Activated T-helper 1 cell treated with Interleukin-2 at 50 U/mL for 16 hours (primary cell): ENCODE measurements at places on chromosomes 1 and 21.

- DNase-seq = no peak
These were observed 229.5 kb downstream of the TOMM20 start for GRCh38 chr1:234899041-234899729.

DNA sequence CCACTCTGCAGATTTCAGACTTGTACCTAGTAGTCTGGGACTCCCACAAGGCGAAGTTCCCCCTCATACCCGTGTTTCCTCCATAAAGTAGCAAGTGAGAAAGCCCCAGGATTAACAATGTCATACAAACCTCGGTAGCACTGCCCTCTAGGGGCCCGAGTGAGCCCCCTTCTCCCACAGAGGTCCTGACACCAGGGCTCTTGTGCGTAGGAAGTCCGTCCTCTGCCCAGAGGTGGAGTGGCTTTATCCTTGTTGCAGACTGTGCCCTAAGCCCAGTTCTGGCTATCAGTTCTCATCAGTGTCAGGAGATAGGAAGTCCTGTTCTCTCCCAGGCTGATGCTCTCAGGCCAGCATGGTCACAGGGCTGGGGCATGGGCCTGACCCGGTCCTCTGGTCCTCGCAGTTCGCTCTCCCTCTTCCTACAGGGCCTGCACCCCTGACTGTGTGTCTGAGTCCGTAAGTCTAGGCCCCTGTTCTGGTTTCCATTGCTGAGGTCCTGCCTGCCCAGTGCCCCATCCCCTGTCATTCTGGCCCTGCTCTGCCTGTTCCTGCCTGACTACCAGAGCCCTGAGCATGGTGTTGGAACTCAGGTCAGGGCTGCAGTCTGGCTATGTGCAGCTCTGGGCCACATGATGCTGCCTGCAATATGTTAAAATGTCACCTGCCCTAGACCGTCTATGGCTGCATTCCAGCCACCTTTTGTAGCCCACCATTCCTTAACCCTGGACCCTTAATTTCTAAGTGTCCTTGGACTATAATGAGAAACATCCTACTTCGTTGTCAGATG lies 285.6 kb downstream of the ASTN1 start:
- no peak for DNase-seq

GRCh38 chr1:78447086-78447485 lies 43.7 kb upstream of the PTGFR start:
- DNase-seq = no peak

DNA sequence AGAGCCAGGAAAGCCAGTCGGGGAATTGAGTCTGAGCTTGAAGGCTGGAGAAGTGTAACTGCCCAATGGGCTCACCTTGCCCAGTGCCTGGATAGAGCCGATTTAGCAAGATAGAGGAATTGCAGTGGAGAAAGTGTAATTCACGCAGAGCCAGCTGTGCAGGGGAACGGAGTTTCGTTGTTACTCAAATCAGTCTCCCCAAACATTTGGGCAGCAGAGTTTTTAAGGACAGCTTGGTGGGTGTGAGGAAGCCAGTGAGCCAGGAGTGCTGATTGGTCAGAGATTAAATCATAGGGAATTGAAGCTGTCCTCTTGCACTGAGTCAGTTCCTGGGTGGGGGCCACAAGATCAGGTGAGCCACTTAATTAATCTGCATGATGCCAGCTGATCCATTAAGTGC lies 28.4 kb upstream of the NLRP3 start:
- no peak for DNase-seq

GRCh38 chr1:56180520-56181190 lies 398.7 kb downstream of the PLPP3 start:
- no peak for DNase-seq

- no peak for DNase-seq
These were observed 74.8 kb upstream of the LRRN2 start for GRCh38 chr1:204760350-204760749.

DNA sequence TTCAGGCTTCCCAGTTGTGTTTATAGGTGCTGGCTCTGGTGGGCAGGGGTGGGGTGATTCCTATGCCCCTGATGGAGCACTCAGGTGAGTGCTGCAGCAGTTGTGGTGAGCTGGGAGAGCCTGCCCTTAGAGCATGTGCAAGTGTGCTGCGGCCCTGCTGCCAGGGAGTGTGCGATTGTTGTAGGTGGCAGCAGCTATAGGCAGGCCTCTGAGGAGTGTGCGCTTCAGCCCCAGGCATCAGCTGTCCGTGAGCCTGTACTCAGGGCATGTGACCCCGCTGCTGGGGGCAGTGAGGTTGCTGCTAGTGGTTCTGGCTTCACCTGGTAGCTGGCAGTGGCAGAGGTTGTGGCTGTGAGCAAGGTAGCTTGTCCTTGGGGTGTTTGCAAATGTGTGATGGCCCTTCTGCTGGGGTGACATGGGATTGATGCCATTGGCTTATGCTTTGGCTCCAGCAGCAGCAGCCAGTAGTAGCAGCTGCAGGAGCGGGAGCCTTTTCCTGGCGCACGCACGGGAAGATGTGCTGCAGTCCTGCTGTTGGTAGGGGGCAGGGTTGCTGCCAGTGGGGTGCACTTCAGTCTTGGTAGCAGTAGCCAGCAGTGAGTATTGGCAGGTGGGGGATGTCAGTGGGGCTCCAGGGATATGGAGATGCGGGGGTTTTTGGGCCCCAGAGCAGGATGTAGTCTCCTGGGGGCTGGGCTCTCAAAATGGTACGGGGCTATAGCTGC lies 37.7 kb downstream of the SYCP1 start:
- no peak for DNase-seq

- DNase-seq = no peak
These were observed 57.0 kb downstream of the SASS6 start for GRCh38 chr1:100075773-100076172.

DNA sequence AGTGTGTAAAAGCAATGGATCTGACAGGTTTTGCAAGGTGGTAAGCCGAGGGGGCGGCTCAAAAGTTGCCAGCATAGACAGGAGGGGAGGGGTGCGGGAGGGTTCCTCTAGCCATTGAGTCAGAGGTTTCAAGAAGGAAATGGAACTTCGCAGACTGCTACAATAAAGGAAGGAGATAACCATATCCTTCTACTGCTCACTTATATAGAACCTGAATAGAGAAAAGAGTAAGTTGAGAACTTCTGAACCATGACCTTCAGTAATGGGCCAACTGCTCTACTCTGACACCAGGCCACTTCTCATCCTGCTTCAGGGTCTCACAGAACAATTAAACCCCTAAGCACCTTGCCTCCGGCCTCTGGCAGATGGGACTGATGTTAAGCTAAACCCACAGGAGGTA lies 26.3 kb upstream of the BCAR3 start:
- no peak for DNase-seq

- no peak for DNase-seq
These were observed 7.8 kb downstream of the NUAK2 start for GRCh38 chr1:205313563-205314308.

- DNase-seq = no peak
These were observed 23.0 kb upstream of the PRSS38 start for GRCh38 chr1:227792216-227793078.

GRCh38 chr1:89866568-89866967 lies 45.7 kb downstream of the LRRC8D start:
- DNase-seq = no peak

- no peak for DNase-seq
These were observed 63.0 kb upstream of the PRDX6 start for GRCh38 chr1:173414136-173414535.

DNA sequence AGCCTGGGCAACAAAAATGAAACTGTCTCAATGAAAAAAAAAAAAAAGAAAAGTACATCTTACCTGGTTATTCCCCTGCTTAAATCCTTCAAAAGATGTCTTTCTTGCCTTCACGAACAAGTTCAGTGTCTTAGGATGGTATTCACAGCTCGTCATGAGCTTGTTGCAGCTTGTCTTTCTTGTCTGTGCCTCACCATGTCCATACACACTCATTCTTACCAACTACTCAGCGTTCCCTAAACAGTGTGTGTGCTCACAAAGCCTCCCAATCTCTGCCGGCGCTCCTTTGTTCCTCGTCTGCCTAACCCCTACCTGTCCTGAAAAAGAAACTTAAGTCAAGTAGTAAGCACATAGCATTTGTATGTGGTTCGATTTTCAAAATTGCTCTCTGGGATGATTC lies 31.1 kb downstream of the UBE4B start:
- DNase-seq = no peak

DNA sequence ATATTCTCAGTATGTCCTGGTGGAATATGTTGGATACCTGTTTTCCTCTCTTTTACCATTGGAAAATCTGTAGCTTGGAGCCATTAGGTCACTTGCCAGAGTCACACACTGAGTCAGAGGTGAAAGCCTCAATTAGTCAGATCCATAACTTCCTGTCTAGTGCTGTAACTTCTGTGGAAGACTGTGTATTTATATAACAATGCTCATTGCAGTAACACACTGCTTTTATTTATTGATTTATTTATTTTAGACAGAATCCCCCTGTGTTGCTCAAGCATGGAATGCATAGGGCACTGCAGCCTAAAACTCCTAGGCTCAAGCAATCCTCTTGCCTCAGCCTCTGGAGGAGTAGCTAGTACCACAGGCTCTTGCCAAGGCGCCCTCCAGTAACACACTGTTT lies 1.3 kb upstream of the DOCK7 start:
- DNase-seq = no peak

DNA sequence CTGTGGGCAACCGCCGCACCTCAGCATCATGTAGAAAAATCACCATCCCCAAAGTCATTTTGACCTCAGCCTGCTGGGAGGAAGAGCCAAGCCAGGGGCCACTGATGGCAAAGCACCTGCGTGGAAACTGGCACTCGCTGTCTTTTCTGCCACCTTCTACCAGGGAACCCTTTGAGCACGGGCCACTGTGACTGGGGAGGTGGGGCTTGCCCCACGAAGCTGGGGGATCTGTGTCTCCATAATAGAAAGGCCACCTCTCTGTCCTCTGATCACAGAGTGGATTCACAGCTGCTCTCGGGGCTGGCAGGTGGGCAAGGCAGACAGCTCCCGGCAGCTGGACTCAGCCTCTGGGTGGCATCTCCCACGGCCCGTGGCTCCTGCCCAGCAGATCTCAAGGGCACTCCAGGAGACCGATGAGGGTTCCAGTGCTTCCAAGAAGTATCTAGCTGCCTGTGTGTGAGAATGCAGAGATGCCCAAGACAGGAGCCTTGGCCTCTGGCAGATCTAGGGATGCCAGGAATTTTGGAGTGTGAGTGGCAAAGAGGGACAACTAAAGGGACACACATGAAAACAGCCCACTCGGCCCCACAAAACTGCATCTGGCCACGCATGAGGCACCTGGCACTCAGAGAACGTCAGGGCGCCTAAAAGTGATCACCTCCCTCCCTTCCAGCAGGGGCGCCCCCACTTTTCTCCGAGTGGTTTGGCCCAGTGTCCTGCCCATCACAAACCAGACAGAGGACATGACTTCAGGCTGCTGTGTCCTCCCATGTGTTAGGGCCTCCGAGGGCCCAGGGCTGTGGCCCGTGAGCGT lies 102.6 kb downstream of the PDE9A start:
- DNase-seq = no peak

DNA sequence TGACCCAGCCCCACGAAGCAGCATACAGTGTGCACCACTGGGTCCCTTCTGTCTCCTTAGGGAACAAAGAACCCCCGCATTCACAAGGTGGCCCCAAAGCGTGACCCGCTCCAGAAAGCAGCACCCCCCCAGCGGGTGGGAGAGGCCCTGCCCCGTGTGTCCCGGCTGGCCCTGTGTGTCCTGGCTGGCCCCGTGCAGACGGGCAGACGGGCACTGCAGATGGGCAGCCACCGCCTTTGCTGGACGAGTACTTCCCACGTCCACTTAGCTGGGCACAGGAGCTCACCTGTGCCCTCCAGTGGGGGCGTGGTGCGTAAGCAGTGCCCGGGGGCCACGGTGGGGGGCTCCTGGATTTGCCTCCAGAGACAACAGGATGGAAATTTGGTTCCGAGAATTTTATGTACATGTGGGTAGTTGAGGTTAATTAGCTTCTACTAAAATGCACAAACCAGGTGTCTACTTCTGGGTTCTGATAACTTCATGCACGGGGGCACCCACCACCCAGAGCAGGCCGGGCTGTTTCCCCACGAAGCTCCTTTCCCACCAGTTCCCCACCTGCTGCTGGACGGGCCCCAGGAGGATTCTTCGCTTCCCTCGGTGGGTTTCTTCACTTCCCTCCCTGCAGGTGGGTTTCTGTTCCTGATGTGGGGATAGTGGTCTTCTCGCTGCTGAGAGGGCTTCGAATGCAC lies 33.2 kb upstream of the SLC19A1 start:
- no peak for DNase-seq

DNA sequence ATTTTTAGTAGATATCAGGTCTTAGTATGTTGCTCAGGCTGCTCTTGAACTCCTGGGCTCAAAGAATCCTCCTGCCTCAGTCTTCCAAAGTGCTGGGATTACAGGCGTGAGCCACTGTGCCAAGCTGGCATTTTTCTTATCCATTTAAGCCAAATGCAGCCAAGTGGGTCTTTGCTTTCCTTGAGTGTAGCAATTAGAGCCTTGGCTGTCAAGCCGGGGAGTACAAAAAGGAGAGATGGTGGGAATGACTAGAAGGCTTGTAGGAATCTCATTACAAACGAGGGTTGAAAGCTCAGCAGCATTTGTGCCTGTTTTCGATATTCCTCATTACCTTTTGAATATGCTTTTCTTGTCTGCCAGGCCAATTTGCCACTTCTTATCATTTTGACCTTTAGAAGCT lies 140.9 kb downstream of the DISC1 start:
- no peak for DNase-seq

DNA sequence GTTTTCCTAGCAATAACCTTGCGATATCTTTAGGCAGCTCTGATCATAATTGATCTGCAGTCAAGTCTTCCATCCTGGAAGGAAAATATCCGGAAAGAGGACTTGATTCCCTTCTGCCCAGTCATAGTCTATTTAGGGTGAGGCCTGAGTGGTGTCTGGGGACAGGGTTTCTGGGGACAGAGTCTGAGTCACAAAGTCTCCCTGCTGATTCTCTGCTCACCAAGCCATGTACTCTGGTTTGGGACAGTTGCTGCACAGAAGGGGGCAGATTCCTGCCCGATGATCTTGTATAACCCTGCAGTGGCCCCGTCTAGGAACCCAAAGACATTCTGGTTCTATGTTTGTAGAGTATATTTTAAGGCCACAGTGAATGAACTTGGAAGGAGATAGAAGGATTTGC lies 178.8 kb downstream of the KCNJ6 start:
- no peak for DNase-seq

GRCh38 chr1:13790290-13791030 lies 90.5 kb downstream of the PRDM2 start:
- no peak for DNase-seq

GRCh38 chr1:6134206-6134605 lies 45.9 kb downstream of the CHD5 start:
- no peak for DNase-seq

DNA sequence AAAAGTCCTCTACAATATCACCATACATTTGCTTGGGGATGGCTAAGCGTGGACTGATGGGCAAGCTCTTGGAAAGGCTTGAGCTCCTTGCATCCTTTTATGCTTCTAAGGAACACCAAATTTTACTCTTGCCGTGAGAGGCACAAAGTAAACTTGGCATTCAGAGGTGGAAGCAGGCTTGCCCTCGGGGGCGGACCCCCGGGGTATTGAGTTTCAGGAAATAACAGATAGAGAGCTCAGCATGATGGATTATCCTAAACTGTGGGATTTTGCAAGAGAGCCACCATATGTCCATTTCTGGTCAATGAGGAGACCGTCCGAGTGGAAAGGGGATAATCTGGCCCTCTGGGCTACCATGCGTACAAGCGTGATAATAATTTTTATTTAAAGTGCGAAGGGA lies 14.0 kb downstream of the IFI16 start:
- no peak for DNase-seq

GRCh38 chr21:18155508-18156193 lies 89.0 kb upstream of the CHODL start:
- DNase-seq = no peak

- DNase-seq = peak; percentile 39
These were observed 26.4 kb downstream of the TRAF5 start for GRCh38 chr1:211352985-211353515.
